ENCODE measurements at places on chromosomes 16 and 17.

- no peak for DNase-seq
Measured at GRCh38 chr17:37016780-37017179, 68.0 kb downstream of the AATF start.

- no peak for DNase-seq
Measured at GRCh38 chr17:9206410-9206703, 185.0 kb downstream of the NTN1 start.

DNA sequence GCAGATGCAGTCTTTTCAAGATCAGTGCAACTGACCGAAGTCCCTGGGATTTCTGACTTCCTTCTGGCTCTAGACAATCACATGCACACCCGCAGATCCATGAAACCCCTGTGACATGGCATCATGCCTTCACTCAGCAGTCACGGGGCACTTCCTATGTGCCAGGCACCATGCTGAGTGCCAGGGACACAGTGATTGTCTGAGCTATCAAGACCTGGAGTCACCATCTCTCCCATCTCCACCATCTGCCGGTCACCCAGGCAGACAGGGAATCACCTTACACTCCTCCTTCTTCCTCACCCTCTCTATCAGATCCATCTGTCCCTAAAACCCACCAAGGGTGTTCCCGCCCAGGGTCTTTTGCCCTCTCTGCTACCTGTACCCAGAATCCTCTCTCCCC, 5.3 kb downstream of the BEAN1 start:
- DNase-seq: no peak

GRCh38 chr17:49959183-49959935, 9.6 kb upstream of the DLX4 start:
- no peak for DNase-seq

GRCh38 chr16:30662449-30662848, 4.2 kb downstream of the FBRS start:
- DNase-seq: no peak

DNA sequence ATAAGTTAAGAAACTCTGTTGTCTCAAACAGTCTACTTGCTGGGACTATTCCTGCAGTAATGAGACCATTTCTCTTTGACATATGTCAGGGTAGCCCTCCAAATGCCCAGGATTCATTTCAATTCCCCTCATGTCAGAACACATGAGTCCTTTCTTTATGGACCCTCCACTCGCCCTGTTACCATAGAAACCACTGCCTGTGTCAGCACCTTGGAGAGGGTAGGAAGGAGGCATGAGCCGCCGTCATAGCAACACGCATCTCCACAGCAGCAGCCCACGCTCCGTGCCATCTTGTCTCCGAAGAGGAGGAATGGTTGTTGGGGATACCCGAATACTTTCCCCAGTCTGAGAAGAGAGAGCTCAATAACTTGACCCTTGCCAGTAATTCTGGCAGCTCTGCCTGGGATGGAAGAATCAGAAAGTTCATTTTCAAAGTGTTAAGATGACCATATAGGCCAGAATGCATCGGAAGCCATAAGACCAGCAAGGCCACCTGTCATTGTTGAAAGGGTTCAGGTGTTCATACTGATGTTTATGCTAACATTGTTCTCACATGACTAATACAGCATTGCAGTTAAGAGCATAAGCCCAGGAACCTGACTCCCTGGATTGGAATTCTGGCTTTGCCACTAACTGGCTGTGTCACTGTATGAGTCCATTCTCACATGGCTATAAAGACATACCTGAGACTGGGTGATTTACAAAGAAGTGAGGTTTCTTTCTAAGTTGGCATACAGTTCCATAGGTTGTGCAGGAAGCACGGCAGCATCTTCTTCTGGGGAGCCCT, 141.3 kb downstream of the ABCC12 start:
- DNase-seq: no peak

DNA sequence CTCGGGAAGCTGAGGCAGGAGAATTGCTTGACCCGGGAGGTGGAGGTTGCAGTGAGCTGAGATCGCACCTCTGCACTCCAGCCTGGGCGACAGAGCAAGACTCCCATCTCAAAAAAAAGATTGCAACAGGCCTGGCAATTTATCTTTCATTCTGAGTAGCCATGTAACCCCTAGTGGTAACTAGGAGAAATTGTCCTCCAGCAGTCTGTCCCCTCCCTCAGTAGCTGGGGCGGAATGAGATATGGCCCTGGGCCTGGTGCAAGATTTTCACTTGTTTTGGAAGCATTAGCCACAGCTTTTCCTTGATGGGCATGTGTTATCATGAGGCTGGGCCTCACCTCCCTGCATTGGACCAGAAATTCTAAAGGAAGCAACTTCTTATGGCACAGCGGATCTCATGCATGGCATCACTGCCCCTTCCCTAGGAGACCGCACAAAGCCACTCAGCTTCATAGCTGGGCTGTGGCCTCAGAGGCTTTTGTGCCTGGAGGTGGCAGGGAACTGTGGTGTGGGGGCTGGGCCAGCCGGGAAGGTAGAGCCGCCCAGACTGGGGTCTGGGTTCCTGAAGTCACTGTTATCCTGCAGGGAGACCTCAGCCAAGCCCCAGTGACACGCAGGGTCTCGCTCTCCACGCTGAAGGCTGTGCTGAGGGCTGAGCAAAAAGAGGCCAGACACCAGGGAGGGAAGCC, 13.4 kb downstream of the NATD1 start:
- DNase-seq: peak; percentile 22

- no peak for DNase-seq
Measured at GRCh38 chr16:72458035-72458434, 286.1 kb upstream of the PMFBP1 start.

- no peak for DNase-seq
Measured at GRCh38 chr17:2875608-2876007, 79.4 kb downstream of the RAP1GAP2 start.
